Heart right ventricle (tissue), 16 donors: ENCODE measurements at places on chromosomes 4 and X. TPM values are rescaled to one million over a fixed set of nuclear protein-coding genes. Genes with fewer than 3 reads are reported as not detected.

Gene COL4A6
- total RNA-seq, result 5.7 TPM

Gene NUDT10
- not detected for total RNA-seq

Gene TCEAL7
- total RNA-seq, result 3.0 TPM

Gene NPY1R
- 0.92 TPM for total RNA-seq

Gene TLR10
- total RNA-seq, result not detected

- no peak for DNase-seq
- H3K4me3 ChIP-seq, result no peak overlapping the region
- H3K27me3 ChIP-seq, result no peaks in the 10 kb centered on the region
- H3K27ac ChIP-seq, result no peak overlapping the region
- no peaks in the 10 kb centered on the region for H3K36me3 ChIP-seq
- no peaks in the 10 kb centered on the region for H3K4me1 ChIP-seq
Observed at GRCh38 chr4:126838941-126839679, 793.6 kb upstream of the INTU start.

DNA sequence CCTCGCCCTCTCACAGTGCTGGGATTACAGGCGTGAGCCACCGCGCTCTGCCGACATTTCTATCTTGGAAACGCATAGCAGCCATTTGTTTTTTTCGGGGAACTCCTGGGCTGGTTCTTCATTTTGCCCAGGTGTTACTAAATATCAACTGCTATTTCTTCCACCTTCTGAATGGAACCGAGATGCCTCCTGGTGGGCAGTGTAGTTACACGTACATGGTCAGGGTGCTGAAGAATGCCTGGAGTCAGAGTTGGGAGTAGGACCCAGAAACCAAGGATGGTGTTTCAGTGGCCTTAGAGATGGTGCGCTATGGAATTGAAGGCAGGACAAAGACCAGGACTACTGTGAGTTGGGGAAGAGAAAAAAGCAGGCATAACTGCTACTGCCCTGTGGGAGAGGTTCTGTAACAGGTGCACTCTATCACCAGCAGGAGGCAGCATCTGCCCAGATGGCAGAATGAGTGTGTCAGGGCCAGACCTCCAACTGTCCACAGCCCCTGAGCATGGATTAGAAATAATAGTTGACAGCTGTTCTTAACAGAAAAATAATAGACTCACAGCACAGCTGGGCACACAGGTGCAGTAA, 81.7 kb downstream of the ZC4H2 start:
- no peak for DNase-seq
- no peak overlapping the region for H3K4me3 ChIP-seq
- H3K27me3 ChIP-seq, result no peaks in the 10 kb centered on the region
- no peak overlapping the region for H3K27ac ChIP-seq
- H3K4me1 ChIP-seq, result no peaks in the 10 kb centered on the region
- no peaks in the 10 kb centered on the region for H3K36me3 ChIP-seq

- no peak overlapping the region for H3K4me3 ChIP-seq
- H3K27me3 ChIP-seq, result no peaks in the 10 kb centered on the region
- no peaks in the 10 kb centered on the region for H3K36me3 ChIP-seq
Observed at GRCh38 chrX:1748408-1748807, 133.5 kb downstream of the ASMT start.

GRCh38 chrX:14843666-14844065, 29.2 kb downstream of the FANCB start:
- no peak overlapping the region for H3K4me3 ChIP-seq
- H3K27ac ChIP-seq, result no peak overlapping the region
- DNase-seq, result no peak
- H3K27me3 ChIP-seq, result no peaks in the 10 kb centered on the region
- no peaks in the 10 kb centered on the region for H3K36me3 ChIP-seq

- H3K4me3 ChIP-seq, result no peak overlapping the region
- peaks cover 19% of the 10 kb centered on the region for H3K4me1 ChIP-seq
- DNase-seq, result no peak
- H3K36me3 ChIP-seq, result no peaks in the 10 kb centered on the region
Observed at GRCh38 chr4:982291-982690, 4.6 kb upstream of the IDUA start.

GRCh38 chrX:41003506-41004270, 81.6 kb upstream of the USP9X start:
- H3K27ac ChIP-seq, result no peak overlapping the region
- no peaks in the 10 kb centered on the region for H3K27me3 ChIP-seq
- no peak for DNase-seq
- no peak overlapping the region for H3K4me3 ChIP-seq

DNA sequence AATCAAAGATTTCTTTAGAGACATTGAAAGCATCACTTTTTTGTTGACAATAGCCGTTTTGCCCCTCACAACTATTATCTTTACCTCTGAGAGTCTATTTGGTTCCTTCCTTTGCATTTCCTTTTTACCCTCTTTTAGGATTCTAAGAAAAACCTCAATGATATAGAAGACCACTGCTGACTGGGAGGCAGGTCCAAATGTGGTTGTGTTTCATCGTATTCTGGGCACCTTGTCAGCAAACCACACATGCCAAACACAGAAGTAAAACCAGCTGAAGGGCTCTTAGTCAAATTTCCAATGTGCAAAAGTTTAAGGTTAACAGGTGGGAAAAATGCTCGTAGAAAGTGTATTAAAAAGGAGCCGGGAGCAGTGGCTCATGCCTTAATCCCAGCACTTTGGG, 5.1 kb upstream of the PRMT9 start:
- peaks cover 5% of the 10 kb centered on the region for H3K4me1 ChIP-seq
- DNase-seq, result no peak
- H3K27me3 ChIP-seq, result no peaks in the 10 kb centered on the region
- H3K36me3 ChIP-seq, result no peaks in the 10 kb centered on the region

DNA sequence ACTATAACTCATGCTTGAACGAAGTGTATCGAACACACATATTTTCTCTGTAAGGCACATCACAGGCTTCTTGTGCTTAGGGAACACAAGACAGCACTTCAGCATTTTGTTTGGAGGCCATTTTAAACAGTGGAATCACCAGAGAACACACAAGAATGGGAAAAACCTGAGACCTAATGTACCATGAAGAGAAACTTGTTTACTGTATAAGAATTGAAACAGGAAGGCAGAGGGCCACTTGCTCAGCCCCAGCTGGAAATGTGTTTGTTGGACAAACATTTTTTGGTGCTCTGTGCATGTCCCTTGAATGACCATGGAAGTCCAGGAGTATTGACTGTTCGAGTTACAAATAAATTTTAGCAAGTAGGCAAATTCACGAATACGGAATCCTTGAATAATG, 47.5 kb downstream of the RAPGEF2 start:
- H3K36me3 ChIP-seq, result no peaks in the 10 kb centered on the region
- no peak overlapping the region for H3K4me3 ChIP-seq
- peaks cover 64% of the 10 kb centered on the region for H3K4me1 ChIP-seq
- no peak for DNase-seq
- no peaks in the 10 kb centered on the region for H3K27me3 ChIP-seq
- H3K27ac ChIP-seq, result no peak overlapping the region

GRCh38 chr4:137892134-137892533, 350.0 kb downstream of the SLC7A11 start:
- no peaks in the 10 kb centered on the region for H3K4me1 ChIP-seq
- no peak overlapping the region for H3K4me3 ChIP-seq
- no peaks in the 10 kb centered on the region for H3K27me3 ChIP-seq
- no peaks in the 10 kb centered on the region for H3K36me3 ChIP-seq

- no peak overlapping the region for H3K4me3 ChIP-seq
- H3K27ac ChIP-seq, result no peak overlapping the region
- no peaks in the 10 kb centered on the region for H3K27me3 ChIP-seq
Observed at GRCh38 chr4:39433878-39434492, 24.7 kb downstream of the RPL9 start.

DNA sequence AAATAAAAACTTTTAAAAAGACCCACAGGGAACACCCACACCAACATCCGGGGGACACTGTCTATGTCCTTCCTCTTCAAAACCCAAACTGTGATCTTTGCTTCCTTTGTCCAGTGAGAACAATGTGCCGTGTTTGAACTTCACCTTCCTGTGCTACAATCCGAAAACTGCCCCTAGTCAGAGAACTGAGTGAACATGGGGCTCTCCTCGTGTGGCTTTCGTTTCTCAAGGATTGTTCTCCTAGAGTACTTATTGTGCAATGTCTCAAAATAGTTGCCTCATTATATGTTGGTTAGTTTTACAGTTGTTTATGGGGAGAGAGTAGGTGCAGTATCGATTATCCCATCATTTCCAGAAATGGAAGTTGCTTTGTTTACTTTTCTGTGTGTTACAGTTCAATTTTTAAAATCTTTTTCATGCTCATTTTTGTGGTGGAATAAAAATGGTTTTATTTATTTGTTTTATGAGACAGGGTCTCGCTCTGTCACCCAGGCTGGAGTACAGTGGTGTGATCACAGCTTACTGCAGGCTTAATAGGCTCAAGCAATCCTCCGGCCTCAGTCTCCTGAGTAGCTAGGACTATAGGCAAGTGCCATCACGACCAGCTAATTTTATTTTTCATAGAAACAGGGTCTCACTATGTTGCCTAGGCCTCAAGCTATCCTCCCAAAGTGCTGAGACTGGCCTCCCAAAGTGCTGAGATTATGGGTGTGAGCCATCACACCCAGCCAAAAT, 29.9 kb downstream of the RBMX start:
- peaks cover 6% of the 10 kb centered on the region for H3K36me3 ChIP-seq
- H3K4me1 ChIP-seq, result no peaks in the 10 kb centered on the region
- no peak for DNase-seq
- no peak overlapping the region for H3K27ac ChIP-seq
- no peak overlapping the region for H3K4me3 ChIP-seq

GRCh38 chr4:110049951-110050925, 137.6 kb downstream of the EGF start:
- no peaks in the 10 kb centered on the region for H3K36me3 ChIP-seq
- no peak overlapping the region for H3K4me3 ChIP-seq
- no peak overlapping the region for H3K27ac ChIP-seq
- peak; percentile 22 for DNase-seq

- H3K4me1 ChIP-seq, result peaks cover 8% of the 10 kb centered on the region
- peak overlapping the region; percentile 31 for H3K4me3 ChIP-seq
- no peaks in the 10 kb centered on the region for H3K27me3 ChIP-seq
- DNase-seq, result no peak
- peak overlapping the region; percentile 42 for H3K27ac ChIP-seq
Observed at GRCh38 chr4:13840502-13841190, 213.1 kb upstream of the BOD1L1 start.
